ENCODE measurements at places on chromosomes 1 and 21.

- no peak for DNase-seq
Observed at GRCh38 chr1:162371611-162372010, 5.0 kb downstream of the SPATA46 start.

- no peak for DNase-seq
Observed at GRCh38 chr1:10504249-10504648, 29.5 kb downstream of the PEX14 start.

- DNase-seq = peak; percentile 40
Observed at GRCh38 chr1:1907098-1907736, 7.8 kb upstream of the CALML6 start.

GRCh38 chr1:209774592-209774991 is 9.8 kb downstream of the C1orf74 start:
- DNase-seq = no peak

DNA sequence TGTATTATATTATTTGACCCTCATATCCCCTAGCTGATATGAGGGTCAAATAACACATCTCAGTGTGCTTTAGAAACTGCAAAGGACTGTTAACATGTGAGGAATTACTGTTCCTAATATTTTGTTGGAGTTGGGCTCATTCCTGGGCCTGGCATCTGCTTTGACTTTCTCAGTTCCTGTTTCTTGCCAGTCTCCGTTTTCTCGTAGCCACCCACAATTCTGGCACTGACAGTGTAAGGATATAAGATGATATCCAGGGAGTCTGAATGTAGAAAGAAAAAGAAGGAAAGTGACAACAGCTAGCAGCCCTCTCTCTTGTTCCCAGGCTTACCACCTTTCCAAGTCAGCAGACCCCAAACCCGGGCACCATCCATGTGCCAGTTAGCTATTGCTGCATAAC is 54.4 kb upstream of the SCMH1 start:
- DNase-seq = no peak

DNA sequence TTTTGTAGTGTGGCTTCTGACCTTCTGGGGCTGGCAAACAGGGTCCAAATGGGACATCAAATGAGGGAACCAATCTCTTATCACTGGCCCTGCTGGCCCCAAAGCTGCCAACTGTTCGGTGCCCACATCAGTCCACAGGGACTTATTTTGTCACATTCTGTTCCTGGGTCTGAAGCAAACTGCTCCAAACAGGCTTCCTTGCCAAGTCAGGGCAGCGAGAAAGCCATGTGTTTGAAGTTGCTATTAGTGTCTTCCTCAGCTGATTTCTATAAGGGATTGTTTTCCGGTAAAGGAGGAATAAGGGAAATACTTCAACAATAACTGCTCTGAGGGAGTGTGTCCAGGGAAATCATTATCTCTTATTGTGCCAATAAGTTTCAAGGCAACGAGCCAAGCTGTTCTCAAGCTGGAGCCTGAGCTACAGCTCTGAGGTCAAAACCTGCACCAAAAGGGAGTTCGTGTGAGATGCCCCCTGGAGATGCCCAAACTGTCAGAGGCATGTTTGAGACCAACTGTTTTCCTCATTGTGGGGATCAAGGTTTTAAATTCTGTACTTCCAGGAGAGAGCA is 381.4 kb upstream of the PROX1 start:
- DNase-seq = no peak

DNA sequence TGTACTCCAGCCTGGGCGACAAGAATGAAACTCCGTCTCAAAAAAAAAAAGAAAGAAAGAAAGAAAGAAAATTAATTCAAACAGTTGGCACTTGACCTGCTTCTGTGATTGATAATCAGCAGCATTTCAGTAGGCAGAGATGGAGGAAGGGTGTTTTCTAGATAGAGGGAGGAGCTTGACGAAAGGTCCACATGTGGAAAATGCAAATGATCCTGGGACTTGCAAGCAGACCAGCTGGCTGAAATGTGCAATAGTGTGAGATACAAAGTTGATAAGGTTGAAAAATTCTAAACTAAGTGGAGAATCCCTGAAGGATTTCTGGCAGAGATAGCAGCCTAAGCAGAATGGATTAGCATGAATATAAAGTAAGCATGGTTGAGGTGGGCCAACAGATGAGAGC is 4.2 kb downstream of the ELAPOR1 start:
- no peak for DNase-seq

DNA sequence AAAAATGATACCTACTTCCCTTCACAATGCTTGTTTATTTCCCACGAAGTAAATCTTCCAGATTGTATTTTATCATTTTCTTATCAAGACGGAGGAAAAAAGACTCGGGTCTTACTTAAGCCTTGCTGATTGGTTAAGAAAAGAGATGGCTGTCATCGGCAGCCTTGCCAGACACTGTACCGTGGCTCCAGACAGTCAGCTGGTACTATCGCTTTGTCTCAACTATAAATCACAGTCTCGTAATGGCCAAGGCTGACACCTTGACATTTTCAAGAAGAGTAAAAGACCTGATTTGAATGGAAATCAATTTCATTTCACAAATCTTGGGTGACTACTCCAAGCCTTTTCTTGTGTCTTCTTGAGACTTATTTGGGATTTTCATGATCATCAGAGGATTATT is 868.0 kb downstream of the USP25 start:
- no peak for DNase-seq

- DNase-seq = no peak
Observed at GRCh38 chr1:225962440-225962975, 21.5 kb upstream of the LEFTY2 start.

Data from right hindlimb (tissue), 1 donor.